ENCODE measurements at places on chromosomes 3 and 15. TPM values are rescaled to one million over a fixed set of nuclear protein-coding genes. Genes with fewer than 3 reads are reported as not detected.

- H3K36me3 ChIP-seq: no peaks in the 10 kb centered on the region
- no peak for DNase-seq
- H3K4me3 ChIP-seq: no peak overlapping the region
- H3K4me1 ChIP-seq: peaks cover 21% of the 10 kb centered on the region
- no peaks in the 10 kb centered on the region for H3K27me3 ChIP-seq
Measured at GRCh38 chr15:70081612-70082011, 16.1 kb downstream of the TLE3 start.

DNA sequence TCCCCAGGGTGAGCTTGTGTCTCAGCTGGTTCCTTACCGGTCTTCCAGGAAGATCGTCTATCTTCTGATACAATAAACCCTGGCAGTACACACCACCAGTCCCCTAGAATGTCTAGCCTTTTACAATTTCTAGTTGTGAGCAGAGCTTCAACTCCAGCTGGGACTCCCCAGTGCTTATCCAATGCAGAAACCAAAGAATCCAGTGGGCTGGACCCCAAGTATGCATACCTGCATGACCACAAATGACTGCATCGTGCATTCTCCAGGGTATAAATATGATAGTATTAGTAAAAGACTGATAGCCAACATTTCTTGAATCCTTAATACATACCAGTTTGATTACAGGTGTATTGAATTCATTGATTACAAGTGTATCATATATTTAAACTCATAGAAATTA lies 176.0 kb downstream of the SATB1 start:
- H3K27ac ChIP-seq: no peak overlapping the region
- H3K4me3 ChIP-seq: no peak overlapping the region
- H3K36me3 ChIP-seq: no peaks in the 10 kb centered on the region
- H3K4me1 ChIP-seq: no peaks in the 10 kb centered on the region
- no peak for DNase-seq

DNA sequence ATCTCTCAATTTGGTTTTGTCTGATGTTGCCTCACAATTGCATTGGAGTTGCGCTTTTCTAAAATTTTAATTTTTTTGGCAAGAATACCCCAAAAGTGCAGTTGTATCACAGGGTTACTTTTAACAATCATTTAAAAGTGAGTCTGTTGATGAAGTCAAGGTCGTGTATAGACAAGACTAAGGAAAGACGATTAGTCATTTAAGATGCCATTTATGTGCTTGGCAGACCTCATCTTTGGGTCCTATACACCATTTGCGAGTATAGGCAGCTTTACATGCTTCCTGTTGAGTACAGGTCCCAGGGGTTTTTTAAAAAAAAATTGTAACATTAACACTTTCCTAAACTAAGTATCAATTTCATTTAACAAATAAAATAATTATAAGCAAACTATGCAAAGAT lies 12.5 kb downstream of the ARNT2 start:
- no peaks in the 10 kb centered on the region for H3K4me1 ChIP-seq
- no peak for DNase-seq
- H3K27me3 ChIP-seq: no peaks in the 10 kb centered on the region
- no peak overlapping the region for H3K27ac ChIP-seq
- H3K4me3 ChIP-seq: no peak overlapping the region
- no peaks in the 10 kb centered on the region for H3K36me3 ChIP-seq

GRCh38 chr15:57692709-57693108 lies 13.8 kb upstream of the POLR2M start:
- no peak overlapping the region for H3K27ac ChIP-seq
- no peak for DNase-seq
- H3K36me3 ChIP-seq: no peaks in the 10 kb centered on the region
- H3K27me3 ChIP-seq: no peaks in the 10 kb centered on the region
- no peak overlapping the region for H3K4me3 ChIP-seq

DNA sequence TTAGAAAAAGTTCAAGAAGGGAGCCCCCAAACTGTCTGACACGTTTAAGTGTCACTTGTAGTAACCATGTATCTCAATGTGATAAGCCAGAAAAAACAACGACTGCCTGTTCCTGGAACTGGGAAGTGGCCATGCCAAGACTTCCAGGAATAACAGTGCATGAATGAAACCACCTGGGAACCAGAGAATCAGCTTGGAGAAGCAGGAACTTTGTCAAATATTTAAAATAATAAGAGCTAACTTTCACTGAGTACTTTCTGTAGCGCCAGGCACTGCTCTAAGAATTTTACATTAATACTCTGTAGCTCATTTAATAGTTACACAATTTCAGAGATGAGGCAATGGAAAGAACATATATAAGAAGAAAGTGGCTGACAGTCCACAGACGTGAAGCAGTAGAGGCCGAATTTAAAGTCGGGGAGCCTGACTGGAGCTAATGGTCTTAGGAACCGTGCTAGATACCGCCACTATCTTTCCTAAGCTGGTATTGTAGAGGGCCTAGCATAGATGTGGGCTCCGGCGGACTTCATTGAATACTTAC lies 876 bp downstream of the PLSCR1 start:
- H3K27me3 ChIP-seq: no peaks in the 10 kb centered on the region
- H3K4me1 ChIP-seq: no peaks in the 10 kb centered on the region
- DNase-seq: no peak

DNA sequence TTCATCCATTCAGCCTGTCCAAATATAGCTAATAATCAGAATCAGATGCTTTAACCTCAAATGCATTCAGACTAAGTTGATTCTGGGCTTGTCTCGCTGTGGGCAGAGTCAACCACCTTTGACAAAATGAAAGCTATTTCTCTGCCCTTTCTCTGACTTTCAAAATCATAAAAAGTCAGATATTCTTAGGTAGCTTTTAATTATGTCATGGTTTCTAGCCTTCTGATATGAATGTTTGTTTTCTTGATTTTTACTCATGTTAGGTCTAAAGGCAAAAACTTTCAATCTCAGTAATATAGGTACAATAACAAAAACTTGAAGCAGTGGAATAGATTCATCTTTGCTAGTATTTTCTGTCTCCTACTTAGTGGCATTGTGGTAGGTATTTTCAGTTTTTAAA lies 25.3 kb upstream of the C15orf61 start:
- no peak for DNase-seq
- H3K36me3 ChIP-seq: no peaks in the 10 kb centered on the region
- no peaks in the 10 kb centered on the region for H3K27me3 ChIP-seq
- H3K4me1 ChIP-seq: no peaks in the 10 kb centered on the region
- no peak overlapping the region for H3K4me3 ChIP-seq

DNA sequence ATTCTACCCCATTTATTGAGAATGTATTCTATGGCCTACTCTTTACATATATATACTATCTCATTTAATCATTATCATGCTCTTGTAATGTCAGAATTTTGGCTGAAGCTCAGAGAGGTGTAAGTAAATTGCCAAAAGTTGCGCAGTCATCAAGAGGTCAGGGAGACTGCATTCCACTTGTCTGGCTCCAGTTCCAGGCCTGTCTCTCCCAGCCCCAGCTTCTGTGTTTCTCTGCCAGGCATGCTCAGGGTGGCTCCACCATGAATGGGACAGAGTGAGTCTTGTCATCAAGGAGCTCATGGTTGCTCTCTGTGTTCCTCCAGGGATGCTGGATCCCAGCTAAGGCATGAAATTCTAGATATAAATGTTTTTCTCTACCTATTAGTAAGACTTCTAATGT lies 635.1 kb upstream of the MDFIC2 start:
- H3K36me3 ChIP-seq: no peaks in the 10 kb centered on the region
- no peak overlapping the region for H3K27ac ChIP-seq
- no peaks in the 10 kb centered on the region for H3K27me3 ChIP-seq
- no peak overlapping the region for H3K4me3 ChIP-seq

GRCh38 chr3:9377981-9378380 lies 15.1 kb downstream of the THUMPD3 start:
- peaks cover 84% of the 10 kb centered on the region for H3K36me3 ChIP-seq
- no peak for DNase-seq
- no peak overlapping the region for H3K27ac ChIP-seq

DNA sequence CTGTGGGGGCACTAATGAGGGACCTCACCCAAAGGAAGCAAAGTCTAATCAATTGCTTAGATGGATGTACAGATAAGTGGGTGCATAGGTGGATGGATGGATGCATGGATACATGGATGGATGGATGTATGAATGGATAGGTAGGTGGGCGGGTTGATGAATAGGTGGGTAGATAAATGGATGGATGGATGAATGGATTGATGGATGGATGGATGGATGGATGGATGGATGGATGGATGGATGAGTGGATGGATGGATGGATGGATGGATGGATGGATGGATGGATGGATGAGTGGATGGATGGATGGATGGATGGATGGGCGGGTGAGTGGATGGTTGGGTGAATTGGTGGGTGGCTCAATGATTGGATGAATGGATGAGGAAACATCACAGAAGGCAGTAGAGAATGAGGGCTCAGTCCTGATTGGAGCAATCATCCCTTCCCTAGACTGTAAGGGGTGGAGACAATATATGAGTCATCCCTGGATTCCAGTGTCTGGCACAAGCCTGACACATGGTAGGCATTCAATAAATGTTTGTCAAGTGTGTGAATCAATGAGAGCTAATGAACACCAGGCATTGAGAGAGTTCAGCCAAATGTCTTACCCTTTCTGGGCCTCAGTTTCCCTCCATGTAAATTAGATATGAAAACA lies 40.4 kb upstream of the PXYLP1 start:
- H3K36me3 ChIP-seq: no peaks in the 10 kb centered on the region
- no peaks in the 10 kb centered on the region for H3K4me1 ChIP-seq
- no peak for DNase-seq
- no peak overlapping the region for H3K27ac ChIP-seq
- no peaks in the 10 kb centered on the region for H3K27me3 ChIP-seq
- H3K4me3 ChIP-seq: no peak overlapping the region

Gene JAGN1
- total RNA-seq: 54.5 TPM

Gene FRMD4B
- total RNA-seq: 3.6 TPM

Gene EPHB3
- total RNA-seq: 0.24 TPM

Gene LRRC28
- total RNA-seq: 48.5 TPM
